NCI-H1436 (cell line): ENCODE measurements at places on chromosomes 11 and 22.
A peak's percentile ranks its signal among the peaks of the same experiment; 100 is the strongest.

- no peak for DNase-seq
Measured at GRCh38 chr11:10412266-10412665, 42.8 kb upstream of the AMPD3 start.

- DNase-seq, result no peak
Measured at GRCh38 chr11:48062649-48063048, 82.3 kb downstream of the PTPRJ start.

GRCh38 chr11:2250041-2250440 lies 20.3 kb downstream of the ASCL2 start:
- DNase-seq, result no peak

DNA sequence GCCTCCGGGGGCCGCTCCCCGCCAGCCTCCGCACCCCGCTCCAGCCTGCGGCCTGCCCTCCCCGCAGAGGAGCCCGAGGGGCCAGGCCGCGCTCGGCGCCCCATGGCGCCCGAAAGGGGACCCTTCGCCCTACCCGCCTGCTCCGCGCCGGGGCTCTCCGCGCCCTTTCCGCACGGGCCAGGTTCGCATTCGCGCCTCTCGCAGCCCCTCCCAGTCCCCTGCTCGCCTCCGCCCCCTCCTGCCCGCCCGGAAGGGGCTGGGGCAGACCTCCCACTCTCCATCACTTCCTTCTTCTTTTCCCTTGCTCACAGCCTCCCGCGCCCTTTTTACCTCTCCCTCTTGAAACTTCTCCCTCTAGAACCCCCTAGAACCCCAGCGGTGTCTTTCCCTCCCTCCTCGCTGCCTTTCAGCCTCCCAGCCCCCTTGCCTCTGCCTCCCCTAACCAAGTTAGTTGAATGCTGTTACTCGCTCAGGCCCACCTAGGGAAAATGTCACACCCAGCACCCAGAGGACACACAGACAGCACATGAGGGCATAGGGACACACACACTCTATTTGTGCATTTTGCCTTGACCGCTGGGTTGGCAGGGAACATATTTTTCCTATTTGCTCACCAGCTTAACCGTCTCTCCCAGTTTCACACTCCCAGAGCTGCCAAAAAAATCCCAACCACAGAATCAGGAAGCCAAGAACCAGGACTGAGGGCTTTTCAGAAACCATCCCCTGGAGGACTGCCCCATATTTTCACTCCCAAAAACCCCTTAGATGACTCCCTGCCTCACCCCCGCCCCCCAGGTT lies at the start of gene SLC43A3:
Gene SLC43A3, minus strand, starts transcription at position 193 of the 798 bp plus-strand sequence. CDS start 949 bp downstream, outside the sequence.
- DNase-seq, result peak; percentile 50

DNA sequence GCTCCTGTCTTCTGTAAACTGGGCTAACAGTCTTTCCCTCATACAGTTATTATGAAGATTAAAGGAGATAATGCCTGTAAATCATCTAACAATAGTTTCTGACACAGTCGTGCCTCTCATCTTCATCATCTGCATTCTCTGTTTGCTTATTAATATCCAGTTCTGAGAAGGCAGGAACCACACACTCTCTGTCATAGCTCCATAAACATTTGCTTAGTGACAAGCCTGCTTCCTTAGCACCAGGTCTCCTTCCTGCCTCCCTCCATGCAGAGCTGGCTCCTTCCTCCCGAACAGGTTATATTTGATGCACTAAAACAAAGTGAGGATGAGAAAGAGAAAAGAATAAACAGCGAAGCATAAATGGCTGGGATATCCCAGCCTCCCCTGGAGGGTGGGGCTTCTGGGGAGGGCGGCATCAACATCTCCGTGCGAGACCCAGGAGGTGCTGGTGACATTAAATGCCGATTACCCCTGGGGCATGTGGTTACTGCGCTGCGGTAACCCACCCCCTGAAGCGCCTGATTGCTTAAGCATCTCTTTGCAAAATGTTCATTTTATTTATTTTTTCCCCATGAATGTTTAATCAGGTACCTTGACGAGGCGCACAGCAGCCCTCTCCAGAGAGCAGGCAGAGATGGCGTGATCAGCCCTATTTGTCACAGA lies 404.9 kb downstream of the NXPE2 start:
- peak; percentile 11 for DNase-seq

DNA sequence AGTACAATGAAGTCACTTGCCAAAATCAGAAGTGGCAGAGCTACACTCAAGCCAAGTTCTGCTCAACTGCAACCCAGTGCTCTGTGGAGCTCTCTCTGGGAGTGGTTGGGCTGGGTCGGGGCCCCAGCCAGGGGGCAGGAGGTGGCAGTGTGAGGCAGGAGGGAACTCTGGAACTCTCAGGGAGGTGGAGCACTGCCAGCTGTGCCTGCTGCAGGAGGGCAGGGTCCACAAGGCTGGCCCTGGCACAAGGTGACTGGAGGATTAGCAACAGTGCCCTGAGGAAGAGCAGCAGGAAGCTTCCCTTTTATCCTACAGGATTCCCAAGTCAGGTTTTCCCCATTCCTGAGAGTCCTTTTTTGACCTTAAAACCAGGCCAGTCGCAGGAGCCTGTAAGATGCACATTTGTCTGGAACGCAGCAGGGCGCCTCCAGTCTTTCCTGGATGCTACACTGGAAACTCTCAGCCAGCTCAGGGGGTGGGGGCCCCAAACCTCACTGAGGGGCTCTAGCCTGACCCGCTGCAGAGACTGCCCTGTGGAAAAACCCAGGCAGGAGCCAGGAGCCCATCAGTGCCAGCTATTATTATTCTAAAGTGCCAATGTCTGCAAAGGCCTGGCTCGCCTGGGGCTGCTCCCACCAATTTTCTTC lies 31.8 kb downstream of the DKK3 start:
- DNase-seq, result no peak

GRCh38 chr11:12785901-12786300 lies 111.7 kb downstream of the TEAD1 start:
- DNase-seq, result peak; percentile 52

GRCh38 chr11:11810764-11811726 lies 30.7 kb upstream of the USP47 start:
- no peak for DNase-seq

- no peak for DNase-seq
Measured at GRCh38 chr22:41264408-41264941, 21.5 kb downstream of the RANGAP1 start.

DNA sequence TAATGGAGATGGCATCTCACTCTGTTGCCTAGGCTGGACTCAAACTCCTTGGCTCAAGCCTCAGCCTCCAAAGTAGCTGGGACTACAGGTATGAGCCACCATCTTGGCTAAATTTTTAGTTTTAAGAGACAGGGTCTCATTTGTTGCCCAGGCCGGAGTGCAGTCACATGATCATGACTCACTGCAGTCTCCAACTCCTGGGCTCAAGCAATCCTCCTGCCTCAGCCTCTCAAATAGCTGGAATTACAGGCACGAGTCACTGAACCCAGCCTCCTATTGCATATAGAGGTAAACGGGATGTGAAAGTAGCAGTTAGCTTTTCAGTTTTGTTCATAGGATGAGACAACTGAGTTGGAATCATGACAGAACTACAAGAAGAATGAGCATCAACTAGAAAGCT lies 9.5 kb upstream of the NAALAD2 start:
- DNase-seq, result no peak

DNA sequence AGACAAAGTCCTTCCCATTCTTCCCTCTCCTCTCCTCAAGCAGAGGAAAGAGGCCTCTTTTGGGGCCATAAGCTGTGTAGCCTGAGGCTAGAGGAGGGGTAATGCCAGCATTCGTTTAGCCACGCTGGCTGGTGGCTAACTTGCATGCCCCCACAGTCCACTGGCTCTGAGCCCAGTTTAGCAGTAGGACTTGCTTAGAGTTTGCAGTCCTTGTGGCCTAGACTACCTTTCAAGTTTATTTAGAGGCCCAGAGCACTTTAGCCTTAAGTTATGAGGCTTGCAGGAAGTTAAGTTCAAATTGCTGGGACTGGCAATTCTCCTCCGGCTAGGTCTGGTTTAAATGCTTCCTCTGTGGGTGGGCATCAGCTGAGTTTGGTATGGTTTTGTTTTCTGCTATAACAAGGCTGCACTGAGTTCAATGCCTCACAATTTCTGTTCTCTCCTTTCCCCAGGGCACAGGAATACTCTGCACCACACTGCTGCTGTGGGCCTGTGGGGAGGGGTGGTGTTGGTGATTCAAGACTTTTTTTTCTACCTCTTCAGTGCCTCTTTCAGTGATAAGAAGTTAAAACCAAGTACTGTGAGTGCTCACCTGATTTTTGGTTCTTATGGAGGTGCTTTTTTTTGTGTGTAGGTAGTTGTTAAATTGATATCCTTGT lies 281.0 kb upstream of the C11orf87 start:
- no peak for DNase-seq

- DNase-seq, result peak; percentile 19
Measured at GRCh38 chr11:62444236-62444833, 25.5 kb downstream of the SCGB1A1 start.

DNA sequence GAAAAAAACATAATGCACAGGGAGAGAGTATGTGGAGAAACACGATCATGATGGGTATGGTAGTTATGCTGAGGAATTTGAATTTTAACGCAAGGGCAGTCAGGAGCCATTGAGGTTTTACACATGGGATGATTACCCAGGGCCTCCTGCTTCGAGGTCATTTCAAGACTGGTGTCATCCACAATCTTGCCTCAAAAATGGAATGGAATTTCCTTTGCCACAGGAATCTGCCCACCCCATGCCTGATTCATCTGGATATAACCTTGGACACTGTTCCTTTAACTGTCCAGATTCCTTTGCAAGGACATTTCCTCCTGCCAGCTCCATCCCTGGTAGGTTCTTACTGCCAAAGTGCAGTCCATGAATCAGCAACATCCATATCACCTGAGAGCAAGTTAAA lies 655.9 kb upstream of the TENM4 start:
- no peak for DNase-seq

DNA sequence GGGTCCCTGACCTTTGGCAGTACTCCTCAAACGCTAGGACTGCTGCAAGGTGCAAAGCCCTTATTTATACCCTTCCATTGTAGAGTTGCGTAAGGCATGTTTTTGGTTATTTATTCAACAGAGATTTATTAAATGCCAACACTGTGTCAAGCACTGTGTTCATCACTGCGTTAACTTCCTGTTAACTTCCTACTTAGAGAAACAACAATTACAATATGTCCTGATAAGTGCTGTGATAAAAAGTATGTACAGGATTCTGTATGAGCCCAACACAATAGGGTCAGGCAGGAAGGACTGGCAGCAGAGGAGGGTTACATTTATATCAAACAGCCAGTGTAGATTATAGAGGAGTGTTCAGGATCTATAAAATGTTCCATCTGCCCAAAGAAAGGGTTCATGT lies 812.8 kb upstream of the API5 start:
- DNase-seq, result no peak

GRCh38 chr22:43363315-43364168 lies 20.4 kb upstream of the SCUBE1 start:
- DNase-seq, result no peak

GRCh38 chr22:36228944-36229343 lies 10.4 kb downstream of the APOL2 start:
- DNase-seq, result no peak

DNA sequence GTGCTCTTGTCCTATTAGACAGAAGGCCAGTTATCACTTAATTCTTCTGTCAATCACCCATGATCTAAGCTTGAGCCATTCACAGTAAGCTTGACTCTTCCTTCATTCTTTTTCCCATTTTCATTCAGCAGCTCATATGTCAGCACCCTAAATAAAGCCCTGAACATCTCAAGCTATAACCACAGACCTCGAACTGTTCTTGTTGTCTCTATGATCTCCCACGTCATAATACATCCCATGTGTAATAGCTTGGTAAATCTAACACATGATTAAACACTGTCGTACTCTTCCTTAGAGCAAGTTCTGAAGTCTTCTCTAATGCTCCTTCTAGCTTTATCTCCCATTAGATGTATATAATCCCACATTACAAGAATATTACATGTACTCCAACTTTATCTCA lies 14.4 kb downstream of the MUC15 start:
- DNase-seq, result no peak

GRCh38 chr22:46829117-46829891 lies 66.9 kb downstream of the TBC1D22A start:
- DNase-seq, result no peak

DNA sequence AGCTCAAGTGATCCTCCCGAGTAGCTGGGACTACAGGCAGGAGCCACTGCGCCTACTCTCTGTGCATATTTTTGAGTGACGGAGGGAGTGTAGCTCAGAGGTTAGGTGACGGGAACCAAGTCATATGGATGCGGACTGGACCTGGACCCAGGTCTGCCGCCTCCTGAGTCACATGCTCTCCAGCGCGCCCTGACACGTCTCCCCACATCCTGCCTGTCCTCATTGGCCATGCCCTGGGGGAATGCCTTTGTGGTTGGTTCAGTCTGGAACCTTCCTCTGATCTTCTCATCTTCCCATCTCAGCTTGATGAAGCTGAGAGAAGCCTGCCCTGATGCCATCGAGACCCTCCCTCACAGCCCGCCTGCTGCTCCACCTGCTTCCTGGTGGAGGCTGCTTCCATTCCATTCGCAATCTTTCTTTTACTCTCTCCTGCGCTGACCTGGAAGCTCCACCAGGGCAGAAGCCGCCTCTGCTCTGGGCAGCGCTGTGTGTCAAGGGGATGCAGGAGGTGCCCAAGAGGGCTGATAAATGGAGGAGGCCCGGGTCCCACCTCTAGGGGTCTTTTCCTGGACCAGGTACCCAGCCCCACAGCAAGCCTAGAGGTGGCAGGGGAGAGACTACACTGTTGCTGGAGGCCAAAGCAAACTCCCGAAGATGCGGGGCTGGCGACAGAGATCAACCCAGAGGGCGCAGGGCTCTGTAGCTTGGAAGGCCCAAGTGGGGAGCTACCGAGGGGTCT lies 13.9 kb upstream of the BAIAP2L2 start:
- DNase-seq, result no peak

DNA sequence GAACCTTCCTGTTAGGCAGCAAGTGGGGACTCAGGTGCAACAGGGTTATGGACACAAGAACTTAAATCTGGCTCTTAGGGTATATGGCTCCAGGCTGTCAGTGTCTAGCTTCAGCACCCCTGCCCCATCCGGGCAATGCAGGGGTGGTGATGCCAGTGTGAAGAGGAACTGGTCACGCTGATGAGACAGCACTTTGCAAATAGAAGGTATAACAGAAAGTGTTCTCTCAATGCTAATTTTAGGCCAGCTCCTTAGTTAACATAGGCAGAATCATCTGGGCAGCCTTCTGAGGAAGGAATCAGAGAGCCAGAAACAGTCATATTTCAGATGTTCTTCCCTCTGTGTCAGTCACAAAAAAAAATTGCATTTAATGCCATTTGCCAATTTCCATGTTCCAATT lies 41.2 kb downstream of the SYT9 start:
- DNase-seq, result no peak

GRCh38 chr11:45048870-45049691 lies 97.4 kb upstream of the PRDM11 start:
- peak; percentile 60 for DNase-seq

- no peak for DNase-seq
Measured at GRCh38 chr22:35643991-35644390, 4.3 kb upstream of the APOL6 start.

GRCh38 chr11:61059260-61059752 lies 43.0 kb upstream of the CD5 start:
- no peak for DNase-seq
